ENCODE measurements at places on chromosomes 11 and 22.

DNA sequence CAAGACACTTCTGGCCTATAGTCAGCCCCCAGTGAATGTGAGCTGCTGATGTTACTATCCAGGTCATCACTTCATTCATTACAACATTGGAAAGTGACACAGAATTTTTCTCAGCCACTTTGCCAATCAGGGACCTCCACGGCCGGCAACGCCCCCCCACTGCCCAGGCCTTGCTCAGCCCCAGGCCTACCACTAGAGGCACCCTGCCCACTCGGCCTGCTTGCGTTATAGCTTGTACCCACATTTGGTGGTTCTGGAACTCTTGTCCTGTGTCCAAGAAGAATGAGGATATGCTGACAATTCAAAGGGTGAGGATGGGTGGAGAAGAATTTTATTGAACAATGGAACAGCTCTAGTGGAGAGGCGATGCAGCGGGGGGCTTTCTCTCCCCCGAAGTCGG, 96.2 kb downstream of the TSPAN18 start:
- DNase-seq, result peak; percentile 41

DNA sequence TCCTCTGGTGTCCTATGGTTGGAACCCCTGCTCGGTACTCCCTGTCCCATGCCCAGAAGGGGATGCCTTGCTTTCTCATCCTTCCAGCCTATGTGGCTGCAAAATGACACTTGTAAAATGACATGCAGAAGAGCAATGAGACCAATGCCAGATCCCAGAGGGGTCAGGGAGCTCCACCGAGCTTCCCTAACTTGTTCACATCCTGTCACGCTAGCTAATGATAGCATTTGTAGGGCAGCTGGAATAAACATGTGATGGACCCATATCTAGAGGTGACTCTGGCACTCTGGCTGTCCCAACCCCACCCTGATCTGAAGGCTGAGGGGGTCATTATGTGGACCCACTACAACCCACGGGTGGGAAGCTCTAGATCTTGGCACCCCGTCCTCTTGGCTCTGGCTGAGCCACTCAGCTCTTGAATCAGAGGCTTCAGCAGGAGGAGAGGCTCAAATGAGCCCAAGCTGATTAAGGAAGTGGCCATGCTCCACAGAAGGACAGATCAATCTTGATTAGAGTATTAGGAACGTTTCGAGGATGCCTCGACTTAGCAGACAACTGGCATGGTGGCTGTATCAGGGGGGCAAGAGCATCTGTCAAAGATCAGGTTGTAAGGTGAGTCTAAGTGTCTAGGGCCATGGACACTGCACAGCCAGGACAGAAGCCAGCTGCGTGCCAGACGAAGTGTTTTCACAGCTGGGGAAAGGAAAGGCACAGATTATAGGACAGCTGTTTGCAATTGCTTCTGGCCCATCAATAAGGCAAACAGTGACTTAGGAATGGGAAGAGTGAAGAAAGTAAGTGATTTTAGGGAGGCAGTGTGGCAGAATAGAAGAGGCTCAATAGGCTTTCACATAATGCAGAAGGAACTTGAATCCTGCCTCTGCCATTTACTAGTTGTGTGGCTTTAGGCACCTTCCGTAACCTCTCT, 182.8 kb downstream of the KIRREL3 start:
- DNase-seq, result no peak

GRCh38 chr11:82811369-82811768, 77.7 kb upstream of the FAM181B start:
- DNase-seq, result no peak

GRCh38 chr11:124896821-124897391, 759 bp downstream of the ROBO4 start:
- DNase-seq, result peak; percentile 20

DNA sequence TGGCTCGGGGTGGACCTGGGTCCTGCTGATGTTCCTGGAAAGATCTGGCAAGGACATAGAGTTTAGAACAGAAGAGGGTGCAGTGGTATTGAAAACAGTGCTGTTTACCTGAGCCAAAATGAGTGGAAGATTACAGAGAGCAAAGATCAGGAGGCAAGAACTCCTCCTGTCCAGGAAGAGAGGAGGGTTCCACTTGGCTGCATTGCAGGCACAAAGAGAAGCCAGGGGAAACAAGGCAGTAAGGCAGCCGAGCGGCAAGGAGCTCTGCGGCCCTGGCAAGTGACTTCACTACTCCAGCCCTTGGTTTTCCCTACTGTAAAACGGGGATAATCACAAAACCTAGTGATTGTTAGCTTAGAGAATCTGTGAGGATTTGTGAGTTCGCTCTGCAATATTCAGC, 3.7 kb upstream of the PACSIN2 start:
- DNase-seq, result no peak

GRCh38 chr11:59267736-59268475, 55.2 kb upstream of the MPEG1 start:
- DNase-seq, result no peak

- DNase-seq, result no peak
These were observed 781 bp upstream of the TEF start for GRCh38 chr22:41380993-41381328.

GRCh38 chr22:26374391-26375026, 54.6 kb upstream of the ASPHD2 start:
- no peak for DNase-seq

GRCh38 chr11:117950301-117950700, 21.1 kb upstream of the TMPRSS13 start:
- peak; percentile 66 for DNase-seq

DNA sequence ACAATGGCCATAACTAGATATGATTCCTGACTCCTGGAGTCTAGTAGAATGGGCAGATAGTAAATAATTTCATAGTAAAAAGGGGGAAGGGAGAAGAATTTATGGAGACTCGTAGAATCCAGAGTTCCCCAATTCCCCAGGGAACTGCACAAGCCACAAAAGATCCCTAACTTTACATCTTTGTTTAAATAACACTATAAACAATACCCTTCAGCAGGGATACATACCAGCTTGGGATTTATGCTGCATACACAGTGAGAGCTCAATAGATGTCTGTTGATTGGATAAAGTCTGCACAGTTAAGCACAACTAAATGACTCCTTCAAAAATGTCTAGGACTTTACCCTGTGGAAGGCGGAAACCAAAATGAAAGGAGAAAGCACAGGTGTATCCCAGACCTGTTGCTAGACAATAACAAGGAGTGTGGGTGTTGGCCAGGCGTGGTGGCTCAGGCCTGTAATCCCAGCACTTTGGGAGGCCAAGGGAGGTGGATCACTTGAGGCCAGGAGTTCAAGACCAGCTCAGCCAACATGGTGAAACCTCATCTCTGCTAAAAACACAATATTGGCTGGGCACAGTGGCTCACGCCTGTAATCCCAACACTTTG, 6.8 kb downstream of the SLC35F2 start:
- no peak for DNase-seq

DNA sequence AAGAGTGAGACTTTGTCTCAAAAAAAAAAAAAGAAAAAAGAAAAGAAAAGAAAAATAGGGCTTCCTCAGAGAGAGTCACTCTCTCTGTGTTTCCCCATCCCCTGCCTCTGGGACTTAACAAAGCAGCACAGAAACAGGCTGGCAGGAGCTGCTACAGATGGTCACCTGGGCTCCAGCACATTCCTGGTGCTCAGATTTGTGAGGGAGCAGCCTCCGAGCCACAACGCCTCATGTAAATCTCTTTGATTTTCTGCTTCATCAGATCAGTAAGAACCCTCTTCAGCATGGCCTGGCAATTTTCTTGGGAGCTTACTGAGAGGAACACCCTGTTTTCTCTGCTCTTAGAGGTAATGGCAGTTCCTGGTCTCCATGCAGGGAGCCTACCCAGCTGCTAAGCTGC, 15.2 kb upstream of the LDHA start:
- DNase-seq, result no peak

- DNase-seq, result no peak
These were observed 796.3 kb upstream of the RAG2 start for GRCh38 chr11:37394236-37394870.

DNA sequence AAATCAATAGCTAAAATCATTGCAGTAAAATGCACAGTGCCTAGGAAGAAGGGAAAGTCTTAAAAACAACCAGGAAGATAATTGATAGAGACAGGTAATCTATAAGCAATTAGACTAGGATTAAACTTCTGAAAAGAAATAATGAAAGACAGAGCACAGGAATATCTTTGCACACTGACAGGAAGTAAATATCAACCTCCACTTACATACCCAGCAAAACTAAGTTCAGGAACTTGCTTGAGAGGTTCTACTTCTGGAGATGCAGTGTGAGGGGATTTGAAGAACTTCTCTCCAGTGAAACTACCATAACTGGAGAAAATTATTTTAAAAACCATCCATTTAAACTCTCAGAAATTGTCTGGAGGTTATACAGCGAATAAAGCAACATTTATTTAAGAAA, 104.1 kb downstream of the EHF start:
- no peak for DNase-seq

DNA sequence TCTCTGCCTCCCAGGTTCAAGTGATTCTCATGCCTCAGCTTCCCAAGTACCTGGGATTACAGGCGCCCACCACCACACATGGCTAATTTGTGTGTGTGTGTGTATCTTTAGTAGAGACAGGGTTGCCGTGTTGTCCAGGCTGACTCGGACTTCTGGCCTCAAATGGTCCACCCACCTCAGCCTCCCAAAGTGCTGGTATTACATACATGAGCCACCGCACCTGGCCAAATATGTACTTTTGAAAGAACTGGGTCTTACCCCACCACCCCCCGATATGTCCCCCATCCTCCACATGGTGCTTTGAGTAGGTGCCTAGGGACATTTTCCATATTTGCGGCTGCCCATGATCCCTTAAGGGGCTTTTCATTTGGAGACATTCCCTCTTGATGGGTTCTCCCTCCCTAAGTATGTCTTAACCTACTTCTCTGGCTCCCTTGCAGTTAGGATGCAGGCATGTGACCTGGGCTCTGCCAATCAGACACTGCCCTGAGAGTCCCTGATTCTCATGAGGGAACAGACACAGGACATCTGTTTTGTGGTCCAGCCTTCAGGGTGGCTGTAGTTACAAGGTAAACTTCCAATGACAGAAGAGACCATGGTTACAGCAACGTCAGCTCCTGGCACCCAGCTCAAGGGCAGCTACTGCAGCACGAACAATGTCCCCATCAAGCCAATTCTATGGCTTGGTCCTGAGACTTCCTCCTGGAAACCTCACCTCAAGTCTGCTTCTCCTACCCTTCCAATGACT, 48.4 kb downstream of the CHST1 start:
- no peak for DNase-seq

DNA sequence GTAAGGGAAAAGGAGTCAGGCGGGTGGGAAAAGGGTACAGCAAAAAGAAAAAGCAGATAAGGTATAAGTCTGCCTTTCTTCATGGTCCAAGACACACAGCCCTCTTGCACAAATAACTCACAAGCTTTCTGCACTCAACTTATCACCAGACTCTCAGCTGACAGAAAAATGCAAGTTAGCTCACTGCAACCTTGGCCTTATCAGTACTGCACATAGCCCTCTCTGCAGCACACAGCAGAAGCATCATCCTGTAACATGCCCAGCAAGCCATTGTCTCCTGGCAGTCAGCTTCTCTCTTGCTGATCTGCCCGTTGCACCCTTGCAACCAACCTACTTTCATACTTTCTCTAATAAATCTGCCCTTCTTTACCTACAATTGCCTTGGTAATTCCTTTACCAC, 5.8 kb downstream of the ZBTB44 start:
- no peak for DNase-seq

DNA sequence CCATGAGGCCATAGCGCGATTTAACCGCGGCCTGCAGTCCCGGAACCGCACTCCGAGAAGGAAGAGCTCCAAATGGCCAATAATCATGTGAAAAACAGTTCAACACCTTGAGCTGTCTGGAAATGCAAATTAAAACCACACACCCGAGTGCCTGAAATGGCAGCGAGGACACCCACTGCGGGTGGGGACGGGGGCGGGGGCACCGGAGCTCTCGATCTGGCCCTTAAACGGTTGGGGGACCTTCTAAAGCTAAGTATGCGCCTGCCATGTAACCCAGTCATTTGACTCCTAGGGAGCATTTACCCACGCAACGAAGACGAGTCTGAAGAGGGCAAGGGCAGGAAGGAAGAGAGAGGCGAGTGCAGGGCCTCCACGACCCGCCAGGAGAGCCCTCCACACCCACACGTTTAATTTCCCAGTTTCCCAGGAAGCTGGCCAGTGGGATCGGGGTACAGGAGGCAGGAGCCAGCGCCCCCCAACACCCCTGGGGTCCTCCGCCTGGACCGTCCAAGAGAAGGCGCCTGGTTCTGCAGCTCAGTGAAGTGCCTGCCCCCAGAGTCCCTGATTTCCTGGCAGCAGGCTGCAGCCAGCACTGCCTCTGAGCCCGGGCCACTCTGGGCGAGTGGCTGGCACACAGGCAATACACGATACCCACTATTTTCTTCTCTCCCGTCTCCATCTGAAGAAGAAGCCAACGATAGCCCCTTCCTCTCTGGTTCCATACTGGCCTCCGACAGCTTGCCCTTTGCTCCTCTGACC, 1.7 kb downstream of the TTLL8 start:
- DNase-seq, result no peak

Measured in stimulated activated CD8-positive, alpha-beta memory T cell treated with anti-CD3 and anti-CD28 coated beads, Interleukin-4, amount 100 ng/mL, for 48 hours (primary cell).